ENCODE measurements at places on chromosomes 3 and 15. TPM values are rescaled to one million over a fixed set of nuclear protein-coding genes. Genes with fewer than 3 reads are reported as not detected.

TF gene
- 0.22 TPM for total RNA-seq

NDN gene
- total RNA-seq = 3.8 TPM

TIGIT gene
- 3.6 TPM for total RNA-seq

UACA gene
- total RNA-seq = 0.80 TPM

USP50 gene
- 0.66 TPM for total RNA-seq

PPP1R14D gene
- not detected for total RNA-seq

AADACL2 gene
- not detected for total RNA-seq

NKIRAS1 gene
- total RNA-seq = 3.2 TPM

TFDP2 gene
- total RNA-seq = 28.2 TPM

ASTE1 gene
- total RNA-seq = 10.8 TPM

PROK2 gene
- not detected for total RNA-seq

TM4SF18 gene
- not detected for total RNA-seq

ATOSA gene
- total RNA-seq = 44.3 TPM

MYZAP gene
- not detected for total RNA-seq

COL7A1 gene
- 1.9 TPM for total RNA-seq

ZNF106 gene
- total RNA-seq = 53.0 TPM

SERPINI2 gene
- total RNA-seq = not detected

GUCA1C gene
- not detected for total RNA-seq

TTLL13 gene
- total RNA-seq = 1.4 TPM

P2RY12 gene
- total RNA-seq = not detected

ZNF774 gene
- 3.0 TPM for total RNA-seq

VPS33B gene
- 22.7 TPM for total RNA-seq

GOLGA8H gene
- not detected for total RNA-seq

LRRC31 gene
- total RNA-seq = not detected

TPM1 gene
- 8.3 TPM for total RNA-seq

TRPM1 gene
- not detected for total RNA-seq

Data from T-helper 1 cell treated with Interleukin-12 subunit alpha and Interleukin-12 subunit beta and Interleukin-4 antibody, amounts not matched to agents 30 ng/mL and 1 ng/mL, for 36 hours (primary cell).